ENCODE measurements at places on chromosomes 6 and 20. TPM values are rescaled to one million over a fixed set of nuclear protein-coding genes. Genes with fewer than 3 reads are reported as not detected.

GRCh38 chr20:33918662-33919061 is 75.0 kb upstream of the RALY start:
- H3K4me3 ChIP-seq = no peak overlapping the region
- no peaks in the 10 kb centered on the region for H3K36me3 ChIP-seq
- no peak overlapping the region for H3K27ac ChIP-seq
- H3K27me3 ChIP-seq = no peaks in the 10 kb centered on the region
- no peak for DNase-seq

- H3K4me1 ChIP-seq = no peaks in the 10 kb centered on the region
- no peak overlapping the region for H3K27ac ChIP-seq
- DNase-seq = no peak
- no peaks in the 10 kb centered on the region for H3K27me3 ChIP-seq
- H3K36me3 ChIP-seq = no peaks in the 10 kb centered on the region
These were observed 25.8 kb upstream of the SLC16A10 start for GRCh38 chr6:111061508-111061907.

- H3K36me3 ChIP-seq = no peaks in the 10 kb centered on the region
- no peak for DNase-seq
These were observed 53.6 kb upstream of the TTPAL start for GRCh38 chr20:44422083-44422482.

DNA sequence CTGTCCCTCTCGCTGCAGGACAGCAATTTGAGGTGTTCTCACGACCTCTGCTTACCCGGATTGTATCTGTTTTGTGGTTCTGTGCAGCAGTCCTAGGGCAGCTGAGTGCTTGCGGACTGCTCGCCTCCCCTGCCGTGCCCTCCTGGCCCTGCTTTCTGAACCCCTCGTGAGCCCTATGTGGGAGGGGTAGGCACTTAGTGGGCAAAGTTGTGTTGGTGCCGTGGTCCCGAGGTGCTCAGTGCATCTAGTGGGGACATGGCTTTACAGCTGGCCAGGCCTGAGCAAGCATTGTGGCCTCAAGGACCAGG is 5.2 kb downstream of the TMEM181 start:
- H3K36me3 ChIP-seq = no peaks in the 10 kb centered on the region
- H3K4me1 ChIP-seq = peaks cover 30% of the 10 kb centered on the region
- H3K4me3 ChIP-seq = no peak overlapping the region
- no peaks in the 10 kb centered on the region for H3K27me3 ChIP-seq

GRCh38 chr6:49966334-49966733 is 2.4 kb upstream of the DEFB114 start:
- no peaks in the 10 kb centered on the region for H3K36me3 ChIP-seq
- H3K4me3 ChIP-seq = no peak overlapping the region
- no peak overlapping the region for H3K27ac ChIP-seq
- H3K4me1 ChIP-seq = no peaks in the 10 kb centered on the region
- no peak for DNase-seq

GRCh38 chr6:36660771-36661471 is 17.6 kb upstream of the CDKN1A start:
- H3K36me3 ChIP-seq = no peaks in the 10 kb centered on the region
- no peaks in the 10 kb centered on the region for H3K27me3 ChIP-seq
- peak; percentile 93 for DNase-seq
- H3K27ac ChIP-seq = no peak overlapping the region
- H3K4me1 ChIP-seq = peaks cover 11% of the 10 kb centered on the region

GRCh38 chr20:8532169-8532568 is 400.1 kb downstream of the PLCB1 start:
- no peaks in the 10 kb centered on the region for H3K27me3 ChIP-seq
- H3K4me1 ChIP-seq = no peaks in the 10 kb centered on the region
- no peak overlapping the region for H3K4me3 ChIP-seq
- H3K27ac ChIP-seq = no peak overlapping the region
- no peak for DNase-seq
- no peaks in the 10 kb centered on the region for H3K36me3 ChIP-seq

DNA sequence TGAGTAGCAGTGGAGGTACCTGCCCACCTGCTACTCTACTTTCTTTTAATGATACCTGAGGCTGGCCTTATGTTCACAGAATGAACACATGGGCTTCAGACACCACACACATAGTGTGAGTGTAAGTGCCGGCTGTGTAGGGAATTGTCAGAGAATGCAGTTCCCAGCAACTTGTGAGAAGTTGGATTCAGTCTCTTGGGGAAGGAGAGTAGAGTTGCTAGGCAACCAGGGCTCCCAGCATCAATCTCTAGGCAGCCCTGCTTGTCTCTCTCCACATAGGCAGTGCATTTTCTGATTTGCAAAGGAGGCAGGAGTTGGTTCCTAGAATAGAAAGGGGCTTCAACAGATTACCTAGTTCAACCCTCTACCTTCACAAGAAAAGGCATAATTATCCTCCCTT is 74.1 kb downstream of the BFSP1 start:
- H3K36me3 ChIP-seq = no peaks in the 10 kb centered on the region
- H3K27me3 ChIP-seq = no peaks in the 10 kb centered on the region
- H3K4me3 ChIP-seq = no peak overlapping the region
- no peak overlapping the region for H3K27ac ChIP-seq

DNA sequence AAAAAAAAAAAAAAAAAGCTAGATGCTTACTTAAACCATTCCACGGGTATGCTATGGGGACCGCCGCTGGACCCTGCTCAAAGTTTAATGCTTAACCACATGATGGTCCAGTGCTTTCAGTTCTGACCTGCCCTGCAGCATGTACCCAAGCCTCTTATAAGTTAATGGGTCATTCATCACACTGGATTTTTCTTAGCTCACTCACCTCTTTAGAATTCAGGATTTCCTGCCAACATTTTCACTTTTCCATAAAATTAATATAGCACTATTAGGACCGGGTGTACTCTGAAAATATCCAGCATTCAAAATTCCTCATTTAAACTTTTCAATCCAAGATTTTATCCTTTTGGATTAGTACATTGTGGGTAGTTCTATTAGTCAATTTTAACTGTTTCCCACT is 140.8 kb downstream of the ALDH8A1 start:
- DNase-seq = no peak
- H3K4me1 ChIP-seq = no peaks in the 10 kb centered on the region
- H3K27ac ChIP-seq = no peak overlapping the region
- H3K4me3 ChIP-seq = no peak overlapping the region
- H3K27me3 ChIP-seq = no peaks in the 10 kb centered on the region

- H3K4me3 ChIP-seq = no peak overlapping the region
- H3K27ac ChIP-seq = no peak overlapping the region
- no peaks in the 10 kb centered on the region for H3K4me1 ChIP-seq
- no peaks in the 10 kb centered on the region for H3K36me3 ChIP-seq
- H3K27me3 ChIP-seq = no peaks in the 10 kb centered on the region
These were observed 81.2 kb downstream of the EZR start for GRCh38 chr6:158737710-158738615.

GRCh38 chr6:143700684-143701348 is 23.1 kb downstream of the PHACTR2 start:
- H3K4me1 ChIP-seq = peaks cover 42% of the 10 kb centered on the region
- H3K27ac ChIP-seq = no peak overlapping the region
- no peaks in the 10 kb centered on the region for H3K36me3 ChIP-seq
- no peak for DNase-seq
- H3K4me3 ChIP-seq = no peak overlapping the region

GRCh38 chr6:134539865-134540323 is 222.0 kb upstream of the SGK1 start:
- DNase-seq = peak; percentile 36
- H3K36me3 ChIP-seq = no peaks in the 10 kb centered on the region
- no peaks in the 10 kb centered on the region for H3K4me1 ChIP-seq
- H3K4me3 ChIP-seq = no peak overlapping the region

- no peaks in the 10 kb centered on the region for H3K36me3 ChIP-seq
- no peaks in the 10 kb centered on the region for H3K27me3 ChIP-seq
- H3K27ac ChIP-seq = no peak overlapping the region
- H3K4me3 ChIP-seq = no peak overlapping the region
- H3K4me1 ChIP-seq = peaks cover 21% of the 10 kb centered on the region
These were observed 4.8 kb upstream of the BAK1 start for GRCh38 chr6:33584700-33585402.

- no peak overlapping the region for H3K27ac ChIP-seq
- H3K36me3 ChIP-seq = no peaks in the 10 kb centered on the region
These were observed 40.5 kb upstream of the B3GAT2 start for GRCh38 chr6:70997379-70997778.

Gene HLA-DMA
- 271 TPM for total RNA-seq

Gene SLC17A3
- not detected for total RNA-seq

Gene PGC
- 241 TPM for total RNA-seq

Gene ATP5F1E
- 30.9 TPM for total RNA-seq

Gene TMC2
- total RNA-seq = 0.46 TPM

Gene MPIG6B
- total RNA-seq = 2.4 TPM

Gene TUBB2B
- 4.1 TPM for total RNA-seq

Gene TP53TG5
- total RNA-seq = not detected

Gene CLVS2
- total RNA-seq = not detected

Gene SEL1L2
- not detected for total RNA-seq

Gene CRNKL1
- total RNA-seq = 13.5 TPM

Data from upper lobe of left lung (tissue), 6 donors.